A549 (cell line): ENCODE measurements at places on chromosomes 1 and 21.

DNA sequence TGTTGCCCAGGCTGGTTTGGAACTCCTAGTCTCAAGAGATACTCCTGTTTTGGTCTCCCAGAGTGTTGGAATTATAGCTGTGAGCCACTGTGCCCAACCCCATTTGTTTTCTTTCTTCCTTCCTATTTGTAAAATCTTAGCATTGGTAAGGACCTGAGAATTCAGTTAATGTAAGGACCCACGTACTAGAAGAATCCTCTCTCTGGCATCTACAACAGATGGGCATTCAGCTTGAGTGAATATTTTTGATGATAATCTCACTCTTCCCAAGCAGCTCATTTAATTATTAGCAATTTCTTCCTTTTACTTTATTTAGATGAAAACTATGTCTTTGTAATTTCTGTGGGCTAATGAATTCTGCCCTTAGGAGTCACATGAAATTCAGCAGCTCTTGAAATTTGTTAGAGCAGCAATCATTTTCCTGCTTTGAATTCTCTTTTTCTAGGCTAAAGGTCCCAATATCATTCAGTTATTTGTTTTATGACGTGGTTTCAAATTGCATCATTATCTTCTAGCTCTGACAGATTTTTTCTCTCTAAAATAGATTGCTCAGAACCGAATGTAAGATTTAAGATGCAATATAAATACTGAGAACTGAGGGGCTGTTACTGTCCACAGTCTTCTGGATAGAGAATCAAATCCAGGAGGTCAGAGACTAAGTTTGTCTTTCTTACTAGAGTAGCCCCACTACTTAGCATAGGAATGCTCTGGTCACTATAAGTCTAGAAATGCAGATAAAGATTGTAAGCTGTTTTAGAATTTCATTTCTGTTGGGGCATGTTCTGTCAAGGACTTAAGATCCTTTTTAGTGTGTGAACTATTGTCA, 59.4 kb downstream of the EPB41 start:
- DNase-seq, result no peak

GRCh38 chr1:167409183-167409582, 109.1 kb downstream of the CD247 start:
- DNase-seq, result no peak

DNA sequence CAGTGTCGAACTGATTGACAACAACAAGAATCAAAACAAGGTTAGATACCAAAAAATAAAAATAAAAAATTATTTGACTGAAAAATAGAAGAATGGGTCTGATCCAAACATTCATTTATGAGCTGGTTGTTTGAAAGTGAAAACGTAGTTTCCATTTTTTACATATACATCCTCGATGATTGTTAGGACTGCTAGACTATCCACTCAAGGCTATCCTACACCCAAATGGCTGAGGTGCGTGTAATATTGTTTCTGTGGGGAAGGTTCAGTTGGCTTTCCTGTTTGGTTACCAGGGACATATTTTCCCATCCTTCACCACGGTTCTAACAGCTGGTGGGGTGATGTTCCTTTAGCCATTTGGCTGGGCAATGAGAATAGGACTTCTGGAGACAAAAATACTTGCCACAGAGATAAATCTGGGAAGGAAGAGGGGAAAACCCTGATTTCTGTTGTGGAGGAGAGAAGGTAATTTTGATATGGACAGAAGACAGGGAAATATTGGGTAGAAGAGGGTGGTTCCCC, 66.3 kb downstream of the MAP3K7CL start:
- no peak for DNase-seq

DNA sequence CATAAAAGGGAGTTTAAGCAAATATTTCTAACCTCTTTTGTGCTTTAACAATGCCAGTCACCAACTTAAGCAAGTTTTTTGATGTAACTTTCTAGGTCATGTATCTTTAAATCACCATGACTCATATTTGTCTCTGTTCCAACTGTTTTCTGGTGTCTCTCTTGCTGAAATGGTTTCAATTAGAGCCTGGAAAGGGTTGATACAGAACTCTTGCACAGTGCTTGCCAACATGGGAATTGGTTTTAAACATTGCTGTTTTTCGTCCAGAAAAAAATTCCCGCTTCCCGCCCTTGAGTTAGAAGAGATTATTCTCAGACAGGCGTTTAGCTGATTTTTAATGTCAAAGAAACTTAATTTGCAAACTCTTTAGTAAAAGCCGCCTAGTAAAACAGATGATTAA, 46.4 kb upstream of the SLC22A15 start:
- DNase-seq, result no peak

GRCh38 chr1:228211531-228212414, 3.9 kb downstream of the OBSCN start:
- no peak for DNase-seq

DNA sequence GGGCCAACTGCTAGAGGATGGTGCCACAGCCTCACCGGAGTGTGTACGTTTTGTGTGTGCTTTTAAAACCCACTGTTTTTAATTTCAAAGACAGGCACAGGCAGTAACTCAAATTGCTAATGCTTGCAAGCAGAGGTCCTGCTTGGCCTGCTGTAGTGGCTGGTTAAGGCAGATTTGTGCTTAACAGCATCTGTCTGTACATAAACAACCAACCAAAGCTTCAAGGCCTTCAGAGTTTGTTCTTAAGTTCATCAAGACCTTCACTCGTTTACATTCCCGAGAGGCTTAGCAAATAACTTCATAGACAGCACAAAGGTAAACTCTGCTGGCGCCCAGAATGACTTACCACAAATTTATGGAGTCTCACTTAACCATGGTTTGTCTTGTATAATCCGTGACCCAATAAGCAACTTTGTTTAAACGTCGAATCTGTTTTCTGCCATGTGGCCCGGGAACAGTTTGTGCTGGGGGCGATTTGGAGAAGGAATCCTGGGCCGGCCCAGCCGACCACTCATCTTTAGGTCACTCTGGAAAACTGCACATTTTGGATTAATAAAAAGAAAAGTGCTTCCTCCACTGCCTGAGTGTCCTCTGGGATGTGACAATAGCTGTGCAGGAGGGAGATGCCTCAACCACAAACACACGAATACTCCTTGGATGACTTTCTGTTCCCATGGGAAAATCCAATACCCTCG, 58.1 kb downstream of the CAPZB start:
- DNase-seq, result no peak

- DNase-seq, result no peak
These were observed 352.7 kb upstream of the PLD5 start for GRCh38 chr1:242877229-242877628.

DNA sequence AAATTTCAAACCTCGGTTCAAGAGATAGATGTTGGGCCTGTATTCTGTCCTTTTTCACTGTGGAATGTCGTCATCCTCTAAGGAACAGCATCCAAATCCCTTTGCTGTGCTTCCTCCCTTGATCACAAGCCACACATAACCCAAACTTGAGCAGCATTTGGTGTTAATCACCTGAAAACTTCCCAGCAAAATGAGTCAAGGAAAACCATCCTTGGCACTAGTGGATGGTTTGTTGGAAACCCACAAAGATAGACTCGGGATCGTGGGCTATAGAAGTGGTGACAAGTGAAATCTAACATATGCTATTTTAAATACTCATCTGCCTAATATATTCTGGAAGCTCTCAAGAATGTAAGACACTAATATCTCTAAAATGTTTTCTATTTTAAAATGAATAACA, 459.1 kb downstream of the SETD4 start:
- no peak for DNase-seq

- no peak for DNase-seq
These were observed 51.8 kb upstream of the SLC16A1 start for GRCh38 chr1:113007706-113008364.

- no peak for DNase-seq
These were observed 325.9 kb downstream of the RPS6KC1 start for GRCh38 chr1:213376862-213377372.
